Neural progenitor cell (in vitro differentiated cells): ENCODE measurements at places on chromosomes 16 and 17.

DNA sequence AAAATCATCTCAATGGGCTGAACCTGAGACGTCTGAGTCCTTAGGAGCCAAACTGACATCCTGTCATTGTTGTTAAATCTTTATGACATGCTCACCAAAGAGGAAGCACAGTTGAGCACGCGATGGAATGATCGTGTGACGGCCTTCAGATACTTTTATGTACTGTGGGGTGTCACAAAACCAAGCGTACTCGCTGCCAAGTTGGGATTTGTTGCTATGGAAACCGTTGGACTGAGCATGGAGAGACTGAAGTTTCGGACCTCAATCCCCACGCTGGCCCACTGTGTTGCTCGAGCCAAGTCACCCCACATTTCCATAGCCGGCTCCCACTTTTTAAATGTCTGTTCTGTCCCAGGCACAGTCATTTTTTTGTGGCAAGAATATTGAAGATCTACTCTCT, 222.8 kb upstream of the SDK2 start:
- DNase-seq, result peak; percentile 54

- DNase-seq, result peak; percentile 25
Observed at GRCh38 chr16:78762222-78762621, 662.8 kb downstream of the WWOX start.

DNA sequence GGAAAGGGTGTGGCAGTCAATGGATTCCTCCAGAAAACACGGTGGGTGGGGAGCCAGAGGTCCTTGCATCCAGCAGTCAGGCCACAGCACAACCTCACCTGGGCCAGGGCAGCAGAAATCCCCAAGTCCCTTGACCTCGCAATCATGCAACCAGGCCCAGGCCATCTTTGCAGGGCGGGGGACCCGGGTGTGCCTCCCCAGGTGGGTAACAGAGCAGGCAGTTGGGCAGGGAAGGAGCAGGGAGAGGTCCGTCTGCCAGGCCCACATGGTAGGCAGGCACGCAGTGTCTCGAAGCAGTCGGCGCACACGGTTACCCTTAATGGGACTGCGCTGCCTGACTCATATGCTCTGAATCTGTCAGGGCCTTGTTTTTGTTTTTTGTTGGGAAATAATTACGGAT, 153.0 kb downstream of the RBFOX3 start:
- no peak for DNase-seq

GRCh38 chr16:69620573-69620972, 54.8 kb downstream of the NFAT5 start:
- no peak for DNase-seq

- DNase-seq, result no peak
Observed at GRCh38 chr16:72234387-72234786, 62.4 kb upstream of the PMFBP1 start.

DNA sequence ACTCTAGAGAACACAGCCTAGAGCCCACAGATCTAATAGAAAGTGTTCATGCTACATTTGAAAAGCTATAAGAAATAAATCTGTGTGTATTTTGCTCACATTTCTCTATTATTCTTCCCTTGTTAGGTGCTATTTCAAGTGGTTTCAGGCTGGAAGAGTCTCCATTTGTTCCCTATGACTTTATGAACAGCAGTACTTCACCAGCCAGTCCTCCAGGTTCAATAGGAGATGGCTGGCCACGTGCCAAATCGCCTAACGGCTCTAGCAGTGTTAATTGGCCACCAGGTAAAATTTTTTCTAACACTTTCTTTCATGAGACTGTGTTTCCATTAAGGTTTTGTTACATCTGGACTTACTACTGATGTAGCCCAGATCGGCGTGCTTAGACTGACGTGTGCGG, 30.7 kb upstream of the SLC5A11 start:
- DNase-seq, result no peak

DNA sequence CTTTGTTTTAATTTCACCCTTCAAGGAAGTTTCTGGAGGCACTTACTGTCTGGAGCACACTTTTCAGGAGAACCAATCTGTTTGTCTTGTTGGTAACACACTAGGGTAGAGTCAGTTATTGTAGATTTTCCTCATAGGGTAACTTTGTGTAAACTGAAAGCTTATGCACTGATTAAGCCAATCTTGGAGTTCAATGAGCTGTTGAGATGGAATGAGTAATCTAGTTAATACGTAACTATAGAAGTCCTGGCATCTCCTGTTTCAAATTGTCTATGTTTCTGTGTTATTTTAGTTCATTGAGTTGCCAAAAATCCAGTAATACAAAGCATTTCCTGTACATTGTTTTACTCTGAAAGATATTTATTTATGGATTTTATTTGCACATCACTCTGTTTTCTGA, 111.6 kb upstream of the HAS3 start:
- DNase-seq, result no peak

DNA sequence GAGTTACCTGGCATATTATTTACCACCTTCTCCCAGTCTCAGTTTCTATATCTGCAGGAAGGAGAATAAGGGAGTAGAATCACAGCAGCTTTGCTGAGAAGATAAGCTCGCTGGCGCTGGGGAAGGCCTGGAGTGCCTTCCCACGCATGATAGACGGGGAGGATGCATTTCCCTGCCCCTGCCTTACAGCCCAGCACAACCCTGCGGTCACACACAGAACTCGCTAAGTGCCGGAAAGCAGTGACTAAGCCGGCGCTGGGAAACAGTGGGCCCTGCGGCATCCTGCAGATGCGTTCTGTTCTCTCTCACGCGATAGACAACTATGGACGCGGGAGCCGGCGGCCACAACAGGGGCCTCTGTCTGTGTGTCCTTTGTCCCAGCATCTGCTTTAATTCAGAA, 4.8 kb downstream of the CA5A start:
- no peak for DNase-seq

- DNase-seq, result peak; percentile 76
Observed at GRCh38 chr16:70250748-70251628, 752 bp downstream of the EXOSC6 start.

GRCh38 chr16:77905374-77905920, 116.9 kb upstream of the CLEC3A start:
- DNase-seq, result no peak

GRCh38 chr17:51133365-51133764, 12.7 kb upstream of the SPAG9 start:
- no peak for DNase-seq

GRCh38 chr17:78131172-78132083, 857 bp downstream of the TMC8 start:
- DNase-seq, result peak; percentile 42

GRCh38 chr17:68665373-68665772, 64.2 kb upstream of the FAM20A start:
- no peak for DNase-seq

- no peak for DNase-seq
Observed at GRCh38 chr17:52790359-52790955, 631.9 kb upstream of the CA10 start.

- no peak for DNase-seq
Observed at GRCh38 chr17:14161419-14161818, 75.2 kb downstream of the CDRT15 start.

GRCh38 chr17:7576432-7576937, 3.0 kb upstream of the CD68 start:
- no peak for DNase-seq

DNA sequence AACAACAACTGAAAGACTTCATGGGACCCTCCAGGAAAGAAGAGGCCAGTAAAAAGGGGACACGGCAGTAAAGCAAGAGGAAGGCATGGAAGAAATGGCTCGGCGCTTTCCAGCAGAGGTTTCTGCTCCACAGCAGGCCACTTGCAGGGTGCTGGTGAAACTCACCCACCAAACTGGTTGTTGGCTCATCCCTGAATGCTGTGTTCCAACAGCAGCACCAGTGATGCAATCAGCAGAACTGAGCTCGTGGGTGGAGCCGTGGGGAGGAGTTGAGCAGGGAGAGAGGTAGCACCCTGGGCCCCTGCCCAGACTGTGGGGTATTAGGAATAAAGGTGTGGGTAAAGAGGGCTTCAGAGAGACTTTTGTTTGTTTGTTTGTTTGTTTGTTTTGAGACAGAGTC, 62.8 kb upstream of the ADCY9 start:
- DNase-seq, result no peak

GRCh38 chr17:59766491-59766890, 59.0 kb downstream of the VMP1 start:
- no peak for DNase-seq

DNA sequence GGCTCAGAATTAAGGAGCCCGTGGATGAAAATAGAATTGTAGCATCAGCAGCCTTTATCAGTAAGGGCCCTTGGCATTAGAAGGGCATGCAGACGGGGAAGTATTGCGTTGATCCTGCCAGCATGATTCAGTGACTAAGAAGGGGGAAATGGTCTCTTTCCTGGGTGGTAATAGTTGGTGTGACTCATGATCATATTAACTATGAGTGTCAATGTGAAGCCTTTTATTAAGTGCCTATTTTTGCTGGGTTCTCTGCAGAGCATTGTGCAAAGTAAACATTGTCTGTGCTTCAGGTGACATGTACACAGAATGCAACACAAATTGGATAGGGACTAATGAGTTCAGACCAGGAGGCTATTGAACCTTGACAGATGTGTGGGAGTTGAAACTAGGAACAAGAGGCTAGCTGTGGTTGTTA, 24.5 kb downstream of the RCVRN start:
- no peak for DNase-seq

- DNase-seq, result peak; percentile 93
Observed at GRCh38 chr17:40932608-40933007, 4.8 kb downstream of the KRT23 start.

DNA sequence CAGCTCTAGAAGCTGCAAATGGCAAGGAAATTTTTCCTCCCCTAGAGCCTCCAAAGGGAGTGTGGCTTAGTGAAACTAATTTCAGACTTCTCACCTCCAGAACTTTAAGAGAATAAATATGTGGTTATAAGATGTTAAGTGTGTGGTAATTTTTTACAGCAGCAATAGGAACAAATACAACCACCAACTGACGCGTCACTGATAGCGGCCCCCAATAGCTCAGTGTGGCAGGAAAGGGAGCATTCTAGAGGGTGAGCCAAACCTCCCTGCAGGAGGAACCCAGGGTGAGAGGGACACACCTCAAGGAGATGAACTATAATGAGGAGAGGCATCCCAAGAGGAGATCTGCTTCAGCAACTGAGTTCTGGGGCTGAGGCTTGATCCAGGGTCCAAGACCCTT, 4.0 kb downstream of the CCL4 start:
- DNase-seq, result no peak

- DNase-seq, result no peak
Observed at GRCh38 chr16:81686391-81687130, 92.5 kb upstream of the PLCG2 start.

DNA sequence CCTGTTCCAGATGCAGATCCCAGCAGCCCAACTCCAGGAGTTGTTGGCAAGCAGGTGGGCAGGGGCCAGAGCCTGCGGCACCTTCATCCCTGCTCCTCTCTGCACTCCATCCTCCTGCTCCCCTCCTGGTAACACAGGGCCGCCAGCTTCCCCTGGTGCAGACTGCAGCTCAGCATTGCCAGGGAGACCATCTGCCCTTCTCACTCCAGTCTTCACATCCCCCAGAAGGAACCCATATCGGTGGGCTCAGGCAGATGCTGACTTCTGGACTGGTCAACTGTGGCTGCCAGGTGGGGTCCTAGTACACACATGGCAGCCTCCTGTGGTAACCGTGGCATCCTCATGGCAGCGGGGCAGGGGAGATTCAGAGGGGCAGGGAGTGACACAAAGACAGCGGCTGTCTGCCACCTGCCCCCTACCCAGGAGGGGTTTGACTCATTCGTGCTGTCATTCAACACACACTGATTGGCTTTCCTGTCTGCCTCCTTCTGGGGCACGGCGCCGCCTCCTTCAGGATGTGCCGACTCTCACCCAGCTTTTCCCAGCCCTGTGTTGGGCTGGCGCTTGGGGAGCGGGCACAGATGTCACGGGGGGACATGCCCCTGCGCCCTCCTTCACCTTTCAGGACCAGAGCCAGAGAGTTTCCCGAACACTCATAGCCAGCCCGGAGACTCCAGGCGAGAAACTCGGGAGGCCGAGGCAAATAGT, 120.9 kb downstream of the CMIP start:
- DNase-seq, result no peak

- no peak for DNase-seq
Observed at GRCh38 chr16:11181899-11182279, 74.1 kb downstream of the SOCS1 start.

DNA sequence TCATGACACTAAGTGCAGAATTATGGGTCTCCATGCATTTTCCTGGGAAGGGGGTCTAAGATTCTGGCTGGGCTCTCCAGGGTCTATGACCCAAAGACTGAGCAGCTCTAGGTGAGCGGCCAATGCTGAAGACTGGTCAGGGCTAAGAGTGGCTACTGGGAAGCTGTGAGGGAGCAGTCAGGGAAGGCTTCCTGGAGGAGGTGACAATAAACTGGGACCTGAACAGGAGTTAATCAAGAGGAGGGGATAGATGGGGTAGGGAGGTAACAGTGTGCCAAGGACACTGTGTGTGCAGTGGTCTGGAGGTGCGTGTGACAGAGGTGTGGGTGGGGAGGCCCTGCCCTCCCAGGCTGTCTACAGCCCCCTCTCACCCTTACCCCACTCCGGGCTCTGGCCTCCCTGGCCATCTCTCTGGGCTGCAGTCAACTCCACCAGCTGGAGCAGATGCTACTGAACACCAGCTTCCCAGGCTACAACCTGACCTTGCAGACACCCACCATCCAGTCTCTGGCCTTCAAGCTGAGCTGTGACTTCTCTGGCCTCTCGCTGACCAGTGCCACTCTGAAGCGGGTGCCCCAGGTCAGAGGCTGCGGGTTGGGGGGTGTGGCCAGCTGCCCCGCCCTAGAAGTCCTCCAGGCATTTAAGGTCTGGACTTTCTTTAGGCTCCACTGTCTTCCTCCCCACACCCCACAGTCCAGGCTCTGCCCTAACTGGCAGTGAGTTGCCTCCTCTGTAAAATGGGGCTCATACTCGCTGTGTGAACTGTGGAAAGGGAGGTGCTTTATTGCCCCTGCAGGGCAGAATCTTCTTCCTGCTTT, 20.4 kb downstream of the ADGRG5 start:
- DNase-seq, result no peak

GRCh38 chr17:72452286-72453173, 331.7 kb downstream of the SOX9 start:
- DNase-seq, result no peak

GRCh38 chr16:3952737-3953131, 72.2 kb upstream of the CREBBP start:
- peak; percentile 53 for DNase-seq

- DNase-seq, result no peak
Observed at GRCh38 chr17:74959826-74960515, 12.6 kb downstream of the HID1 start.

GRCh38 chr17:28384281-28385036, 13.0 kb downstream of the SARM1 start:
- peak; percentile 52 for DNase-seq
